T47D (cell line): ENCODE measurements at places on chromosomes 4 and X.

GRCh38 chr4:55752810-55753209 lies 66.8 kb upstream of the EXOC1L start:
- no peak for DNase-seq

DNA sequence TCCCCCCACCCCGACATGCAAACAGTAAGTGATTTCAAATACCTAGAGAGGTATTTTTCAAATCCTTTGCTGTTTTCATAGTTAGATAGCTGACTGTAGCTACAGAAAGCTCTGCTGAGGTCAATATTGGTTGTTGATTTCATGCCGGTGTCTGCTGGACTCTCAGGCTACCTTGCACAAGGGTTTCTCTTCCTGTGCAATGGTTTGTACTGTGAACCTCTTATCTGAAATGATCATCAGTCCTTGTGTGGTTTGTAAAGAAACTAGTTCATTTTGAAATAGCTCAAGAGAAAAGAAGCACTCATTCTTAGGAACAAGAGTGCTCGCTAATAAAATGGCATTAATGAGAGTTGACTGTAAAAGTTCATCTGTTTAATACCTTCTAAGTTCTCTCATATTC lies 2.1 kb downstream of the MTM1 start:
- DNase-seq, result no peak

- DNase-seq, result no peak
These were observed 42.0 kb upstream of the BMPR1B start for GRCh38 chr4:94715726-94716125.

GRCh38 chrX:132953354-132953753 lies 5.1 kb downstream of the HS6ST2 start:
- no peak for DNase-seq

GRCh38 chr4:5691491-5692132 lies 16.7 kb downstream of the EVC2 start:
- DNase-seq, result no peak

DNA sequence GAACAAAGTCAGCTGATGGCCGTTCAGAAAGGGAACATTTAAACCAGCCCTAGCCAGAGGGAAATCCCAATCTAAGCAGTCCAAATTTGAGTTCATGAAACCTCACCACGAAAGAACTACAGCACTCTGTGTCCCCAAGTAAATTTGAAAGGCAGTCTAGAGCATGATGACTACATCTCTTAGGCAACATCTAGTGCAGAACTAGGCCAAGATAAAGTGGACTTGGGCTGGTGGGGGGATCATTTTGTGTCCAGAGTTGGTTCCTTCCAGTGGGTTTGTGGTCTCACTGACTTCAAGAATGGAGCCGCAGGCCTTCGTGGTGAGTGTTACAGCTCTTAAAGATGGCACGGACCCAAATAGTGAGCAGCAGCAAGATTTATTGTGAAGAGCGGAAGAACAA lies 64.9 kb downstream of the KLHL4 start:
- no peak for DNase-seq

GRCh38 chrX:153521034-153521433 lies 3.6 kb downstream of the ATP2B3 start:
- DNase-seq, result no peak

DNA sequence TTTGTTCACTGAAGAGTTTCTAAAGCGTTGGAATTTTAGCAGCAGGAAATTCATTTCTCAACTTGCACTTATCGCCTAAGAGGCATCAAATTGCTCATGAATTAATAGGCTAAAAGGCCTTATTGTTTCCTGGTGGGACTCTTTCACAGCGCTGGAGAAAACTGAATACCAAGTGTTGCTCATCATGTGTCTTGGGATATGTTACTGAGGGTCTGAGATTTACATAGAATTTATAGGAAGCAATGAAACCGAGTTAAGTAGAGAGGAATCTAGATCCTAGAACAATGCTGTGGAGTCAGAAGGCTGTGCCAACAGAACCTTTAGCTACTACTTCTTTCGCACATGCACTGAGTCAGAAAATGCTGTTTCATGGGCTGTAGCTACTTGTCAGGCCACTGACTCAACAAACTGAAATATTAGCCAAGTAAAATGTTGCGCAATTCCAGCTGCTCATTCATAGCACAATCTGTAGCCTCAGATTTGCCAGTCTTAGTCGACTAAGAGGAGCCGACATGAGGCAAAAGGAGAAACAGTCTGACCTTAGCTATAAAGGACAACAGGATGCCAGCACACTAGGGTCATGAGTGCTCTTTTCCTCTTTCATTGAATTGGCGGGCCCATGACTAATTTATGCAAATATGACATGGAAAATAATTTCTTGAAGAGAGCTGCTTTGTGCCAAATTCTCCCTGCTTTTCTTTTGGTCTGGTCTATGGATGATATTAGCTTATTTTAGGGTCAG lies 35.9 kb upstream of the CXCL8 start:
- DNase-seq, result no peak

DNA sequence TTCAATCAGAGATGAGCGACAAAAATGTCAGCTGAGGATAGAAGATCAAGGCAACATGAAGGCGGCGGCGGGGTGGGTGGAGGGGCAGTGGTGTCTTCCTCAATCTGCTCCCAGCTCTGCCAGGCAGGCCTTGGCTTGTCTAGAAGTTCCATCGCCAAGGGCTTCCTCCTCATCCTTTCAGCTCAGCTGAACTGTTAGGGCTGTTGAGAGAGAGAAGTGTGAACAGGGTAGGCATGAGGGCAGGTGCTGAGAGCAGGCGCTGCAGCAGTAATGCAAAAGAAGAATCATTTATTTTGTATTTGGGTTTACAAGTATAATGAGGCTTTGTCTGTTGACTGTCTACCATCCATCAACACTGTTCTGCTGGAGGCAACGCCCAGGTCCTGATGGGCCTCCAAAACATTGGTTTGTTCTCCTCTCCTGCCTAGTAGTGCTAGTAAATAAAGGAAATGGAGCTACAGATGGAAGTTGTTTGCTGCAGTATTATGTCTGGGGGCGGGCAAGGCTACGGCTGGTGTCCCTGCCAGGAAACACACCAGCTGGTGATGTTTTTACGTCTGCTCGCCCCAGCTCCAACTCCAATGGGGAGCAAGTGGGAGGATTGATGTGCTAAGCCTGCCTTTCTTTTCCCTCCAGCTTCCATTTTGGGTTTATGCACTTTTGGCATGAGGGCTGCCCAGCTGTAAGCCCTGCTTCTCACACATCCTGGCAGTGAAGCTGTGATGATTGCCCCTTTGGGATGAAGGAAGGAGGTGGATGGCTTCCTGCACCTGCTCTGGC lies 139.4 kb upstream of the BOD1L1 start:
- no peak for DNase-seq

GRCh38 chrX:30620980-30621618 lies 32.1 kb upstream of the GK start:
- DNase-seq, result no peak

DNA sequence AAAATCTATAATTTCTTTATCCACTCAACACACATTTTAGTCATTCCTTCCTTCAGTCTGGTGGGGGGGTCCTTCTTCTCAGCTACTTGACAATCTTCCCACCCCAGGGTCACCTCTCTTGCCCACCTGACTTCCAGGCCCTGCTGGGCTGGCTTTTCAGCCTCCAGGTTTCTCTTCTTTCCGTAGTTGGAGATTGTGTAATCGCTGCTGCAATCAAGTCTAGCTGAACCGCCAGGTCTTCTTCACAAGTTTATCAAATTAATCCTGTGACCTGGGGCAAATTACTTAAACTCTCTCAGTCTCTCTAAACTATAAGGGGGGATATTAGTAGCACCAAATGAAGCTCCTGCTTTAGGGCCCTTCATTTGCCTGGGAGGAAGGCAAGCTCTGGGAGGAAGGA lies 102.9 kb upstream of the TNIP3 start:
- no peak for DNase-seq

DNA sequence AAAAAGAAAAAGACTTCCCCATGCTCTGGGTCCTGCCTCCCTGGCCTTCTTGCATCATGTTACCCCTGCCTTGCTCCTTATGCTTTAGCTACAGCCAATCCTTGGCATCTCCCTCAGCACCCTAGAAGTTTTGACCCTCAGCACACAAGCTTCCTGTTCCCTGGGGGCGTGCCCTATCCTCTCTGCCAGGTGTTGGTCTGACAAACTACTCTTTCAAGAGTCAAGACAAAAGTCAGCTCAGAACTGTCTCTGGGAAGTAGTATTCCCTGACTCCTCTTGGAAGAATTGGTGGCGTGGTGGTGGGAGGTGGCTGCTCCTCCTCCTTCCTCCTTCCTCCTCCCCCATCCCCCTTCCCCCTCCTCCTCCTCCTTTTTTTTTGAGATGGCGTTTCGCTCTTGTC lies 41.0 kb downstream of the PRPS1 start:
- DNase-seq, result no peak

GRCh38 chrX:86121916-86122315 lies 26.3 kb upstream of the DACH2 start:
- DNase-seq, result no peak

DNA sequence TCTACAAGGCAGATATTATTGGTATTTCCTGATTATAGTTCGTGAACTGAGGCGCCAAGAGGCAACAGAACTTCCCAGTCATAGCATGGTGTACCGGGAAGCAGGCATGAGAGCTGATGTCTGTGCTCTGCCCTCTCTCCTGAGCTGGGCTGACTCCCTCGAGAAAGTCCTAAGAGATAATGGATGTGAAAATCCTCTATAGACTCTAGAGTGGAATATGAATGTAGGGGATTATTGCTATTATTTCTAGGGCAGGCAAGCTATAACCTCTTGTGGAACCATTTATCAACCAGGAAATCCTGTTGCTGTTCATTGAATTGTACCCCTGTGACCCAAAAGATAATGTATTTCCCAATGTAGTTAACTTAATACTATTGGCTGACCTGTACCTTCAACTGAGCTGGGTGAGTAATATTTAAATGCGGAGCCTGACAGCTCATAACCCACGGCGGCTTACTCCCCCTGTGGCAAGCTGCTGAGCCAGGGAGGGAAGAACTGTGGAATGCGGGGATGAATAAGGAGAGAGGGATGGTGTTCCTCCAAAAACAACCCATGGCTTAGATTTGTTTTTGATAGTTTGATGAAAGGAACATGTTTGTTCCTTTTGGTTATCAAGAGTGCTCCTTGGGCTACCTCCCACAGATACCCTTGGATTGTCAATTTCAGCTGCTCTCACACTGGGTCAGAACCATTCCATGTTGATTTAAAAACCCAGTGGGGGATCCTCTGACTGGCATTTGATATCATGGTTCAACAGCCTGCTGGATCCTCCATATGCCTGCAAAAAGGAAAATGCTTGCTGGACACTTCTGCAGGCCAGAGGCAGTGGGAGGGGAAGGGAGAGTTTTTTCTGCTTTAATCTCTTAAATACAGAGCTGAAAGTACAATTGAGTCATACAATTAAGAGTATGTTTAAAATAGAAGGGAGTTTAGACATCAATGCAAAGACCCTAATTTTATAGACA lies 339.0 kb upstream of the BOD1L1 start:
- DNase-seq, result no peak

DNA sequence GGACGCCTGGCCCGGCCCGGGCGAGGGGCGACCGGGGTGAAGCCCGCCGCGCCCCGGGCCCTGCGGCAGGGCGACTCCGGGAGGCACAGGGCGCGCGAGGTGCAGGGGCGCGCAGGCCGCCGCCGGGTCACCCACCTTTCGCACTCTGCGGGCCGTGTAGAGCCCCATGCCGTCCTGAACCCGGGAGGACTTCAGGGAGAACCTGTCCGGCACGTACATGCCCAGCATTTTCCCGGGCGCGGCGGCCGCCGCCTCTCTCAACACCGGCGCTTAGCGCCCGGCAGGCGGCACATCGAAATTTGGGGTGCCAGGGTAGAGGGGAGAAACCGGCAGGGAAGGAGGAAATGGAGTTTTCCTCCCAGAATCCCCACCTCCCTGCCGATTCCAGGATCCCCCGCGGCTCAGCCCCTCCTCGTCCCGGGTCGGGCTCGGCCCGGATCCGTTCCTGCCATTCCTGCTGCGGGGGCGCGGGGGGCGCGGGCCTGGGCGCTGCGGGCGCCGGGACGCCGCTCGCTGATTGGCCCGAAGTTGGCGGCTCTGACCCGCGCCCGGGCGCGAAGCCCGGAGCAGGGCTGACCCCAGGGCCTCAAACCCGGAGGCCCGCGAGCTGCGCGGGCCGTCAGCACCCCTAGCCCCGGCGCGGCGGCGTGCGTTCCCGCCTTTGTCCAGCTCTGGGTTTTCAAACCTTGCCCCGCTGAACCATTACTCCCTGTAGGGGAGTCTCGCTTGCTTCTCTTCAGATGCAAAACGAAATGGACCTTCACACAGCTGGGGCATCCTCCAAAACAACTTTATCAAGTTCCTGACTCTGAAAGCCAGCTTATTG lies at the start of gene PRDM5:
Gene PRDM5 (minus strand): TSS at position 346 of the 826 bp plus-strand sequence. CDS start 118 bp downstream, at position 228.
- peak; percentile 54 for DNase-seq

DNA sequence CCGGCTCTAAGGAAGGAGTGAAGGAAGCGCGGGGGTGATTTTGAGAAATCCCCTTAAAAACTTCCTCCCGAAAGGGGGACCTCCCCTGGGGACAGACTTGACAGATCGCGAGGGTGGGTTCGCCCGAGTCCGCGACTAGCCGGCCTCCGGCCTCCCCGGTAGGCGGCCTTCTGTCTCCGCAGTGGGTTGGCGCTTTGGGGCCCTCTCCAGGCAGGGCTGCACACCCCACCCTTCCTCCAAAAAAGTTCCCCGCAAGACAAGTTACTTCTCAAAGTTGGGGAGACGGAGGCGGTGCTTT lies 24.8 kb downstream of the HOPX start:
- no peak for DNase-seq

DNA sequence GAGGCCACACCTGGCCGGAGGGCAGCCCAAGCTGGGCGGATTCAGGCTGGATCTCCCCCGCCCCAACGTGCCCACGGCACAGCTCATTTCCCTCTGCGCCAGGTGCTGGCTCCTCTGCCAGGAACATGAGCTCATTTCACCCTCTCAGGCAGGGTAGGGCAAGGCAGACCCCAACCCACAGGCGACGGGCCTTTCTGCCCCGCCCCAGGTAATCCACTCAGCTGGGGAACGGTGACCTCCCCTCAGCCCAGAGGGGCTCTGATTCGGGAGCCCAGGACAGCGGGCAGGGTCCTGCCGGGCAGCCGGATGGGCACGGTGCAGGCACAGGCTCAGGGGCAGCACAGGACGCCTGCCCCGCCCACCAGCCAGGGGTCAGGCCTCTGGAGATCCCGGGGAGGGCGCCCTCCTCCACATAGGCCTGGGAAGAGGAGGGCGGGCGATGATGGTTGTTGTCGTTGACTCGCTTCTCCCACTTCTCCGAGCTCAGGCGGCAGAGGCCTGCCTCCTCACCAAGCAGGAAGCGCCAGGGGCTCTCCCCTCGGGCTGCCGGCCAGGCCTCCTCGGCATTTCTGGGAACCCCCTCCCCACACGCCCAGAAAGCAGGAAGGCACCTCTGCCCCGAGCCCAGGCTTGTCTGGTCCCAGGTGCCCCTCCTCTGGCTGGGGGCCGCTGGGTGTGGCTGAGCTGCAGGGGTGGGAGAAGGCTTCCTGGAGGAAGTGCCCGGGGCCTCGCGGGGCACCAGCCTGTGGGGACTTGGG lies 31.1 kb downstream of the TACC3 start:
- no peak for DNase-seq
